Pancreas (tissue), 10 donors: ENCODE measurements at places on chromosomes 12 and 14. TPM values are rescaled to one million over a fixed set of nuclear protein-coding genes. Genes with fewer than 3 reads are reported as not detected.

GRCh38 chr12:103310546-103311270, 185.1 kb downstream of the C12orf42 start:
- no peak for DNase-seq
- no peaks in the 10 kb centered on the region for H3K36me3 ChIP-seq
- no peaks in the 10 kb centered on the region for H3K4me1 ChIP-seq
- H3K27ac ChIP-seq: no peak overlapping the region
- H3K27me3 ChIP-seq: no peaks in the 10 kb centered on the region

DNA sequence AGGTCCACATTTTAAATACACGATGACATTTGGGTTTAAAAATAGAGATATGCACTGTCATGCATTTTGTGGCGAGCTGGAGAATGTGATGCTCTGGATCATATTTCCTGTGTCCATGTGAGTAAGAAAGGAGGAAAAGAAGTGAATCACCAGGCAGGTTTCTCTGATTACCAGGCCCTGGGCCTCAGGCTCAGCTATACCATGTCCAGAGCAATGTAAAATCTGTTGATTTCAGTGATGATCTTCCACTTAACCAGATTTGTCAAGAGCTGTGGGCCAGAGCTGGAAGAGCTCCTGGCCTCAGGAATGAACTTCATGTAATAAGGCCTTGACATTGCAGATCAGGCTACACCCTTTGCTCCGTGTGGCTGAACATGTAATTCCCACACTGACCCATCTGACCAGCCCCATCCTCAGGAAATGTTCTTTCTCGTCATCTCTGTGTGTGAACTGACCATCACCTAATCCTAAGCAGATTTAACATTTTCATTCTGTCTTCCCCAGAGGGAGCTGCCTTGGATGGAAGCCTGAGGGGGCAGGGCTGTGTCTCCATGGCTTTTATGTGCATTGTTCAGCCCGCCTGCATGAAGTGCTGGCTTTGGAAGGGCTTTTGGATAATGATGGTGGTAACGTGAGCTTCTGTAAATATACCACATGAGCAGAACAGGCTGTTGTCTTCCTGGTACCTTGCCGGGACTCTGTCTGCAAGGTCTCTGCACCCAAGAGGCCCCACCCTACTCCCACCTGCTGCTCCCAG, 54.5 kb downstream of the CRACR2A start:
- no peaks in the 10 kb centered on the region for H3K36me3 ChIP-seq
- H3K27me3 ChIP-seq: no peaks in the 10 kb centered on the region
- no peak overlapping the region for H3K27ac ChIP-seq
- no peaks in the 10 kb centered on the region for H3K4me1 ChIP-seq
- H3K4me3 ChIP-seq: no peak overlapping the region
- DNase-seq: no peak

DNA sequence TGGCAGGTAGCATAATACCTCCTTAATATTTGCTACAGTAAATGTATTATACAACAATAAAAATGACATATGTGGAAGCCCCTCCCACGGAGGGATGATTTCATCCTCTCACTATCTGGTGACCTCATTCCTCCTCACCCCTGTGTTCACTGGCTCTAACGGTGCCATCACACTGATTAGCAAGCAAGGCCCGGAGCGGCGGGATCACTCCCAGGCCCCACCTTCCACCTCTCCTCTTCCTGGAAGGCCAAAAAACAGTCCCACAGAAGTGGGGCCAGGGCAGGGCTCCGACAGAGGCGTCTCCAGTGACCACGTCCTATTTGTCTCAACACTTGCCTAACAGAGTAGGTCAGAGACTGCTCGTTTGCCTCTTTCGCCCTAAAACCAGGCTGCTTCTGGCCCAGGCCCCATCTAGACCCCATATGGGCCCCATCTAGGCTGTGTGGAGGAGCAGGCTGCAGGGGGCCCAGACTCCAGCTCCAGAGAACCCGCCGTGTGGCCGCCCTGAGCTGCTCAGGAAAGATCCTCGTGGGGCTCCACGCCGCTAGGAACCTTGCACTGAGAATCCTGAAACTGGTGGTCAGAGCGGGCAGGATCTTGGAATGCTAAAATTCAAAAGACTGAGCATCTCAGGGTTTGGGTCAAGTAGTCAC, 3.7 kb downstream of the SELPLG start:
- H3K27me3 ChIP-seq: no peaks in the 10 kb centered on the region
- H3K27ac ChIP-seq: no peak overlapping the region
- no peak for DNase-seq
- no peaks in the 10 kb centered on the region for H3K36me3 ChIP-seq

- no peaks in the 10 kb centered on the region for H3K36me3 ChIP-seq
- no peaks in the 10 kb centered on the region for H3K27me3 ChIP-seq
- no peak overlapping the region for H3K27ac ChIP-seq
- no peaks in the 10 kb centered on the region for H3K4me1 ChIP-seq
- DNase-seq: no peak
Observed at GRCh38 chr12:33245434-33245833, 194.2 kb downstream of the SYT10 start.

- no peaks in the 10 kb centered on the region for H3K36me3 ChIP-seq
- H3K4me1 ChIP-seq: no peaks in the 10 kb centered on the region
- H3K27me3 ChIP-seq: no peaks in the 10 kb centered on the region
- no peak overlapping the region for H3K4me3 ChIP-seq
- H3K27ac ChIP-seq: no peak overlapping the region
- no peak for DNase-seq
Observed at GRCh38 chr14:96249029-96249428, 7.0 kb upstream of the BDKRB1 start.

DNA sequence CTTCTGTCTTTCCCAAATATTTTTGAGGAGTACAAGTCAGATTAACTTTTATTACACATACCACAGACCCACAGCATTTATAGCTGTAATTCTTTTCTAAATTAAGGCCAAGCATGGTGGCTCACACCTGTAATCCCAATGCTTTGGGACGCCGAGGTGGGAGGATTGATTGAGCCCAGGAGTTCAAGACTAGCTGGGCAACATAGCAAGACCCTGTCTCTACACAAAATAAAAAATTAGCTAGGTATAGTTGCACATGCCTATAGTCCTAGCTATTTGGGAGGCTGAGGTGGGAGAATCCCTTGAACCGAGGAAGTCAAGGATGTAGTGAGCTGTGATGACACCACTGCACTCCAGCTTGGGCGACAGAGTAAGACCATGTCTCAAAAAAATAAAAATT, 7.0 kb downstream of the DUSP16 start:
- H3K36me3 ChIP-seq: peaks cover 9% of the 10 kb centered on the region
- no peak overlapping the region for H3K27ac ChIP-seq
- H3K4me1 ChIP-seq: peaks cover 10% of the 10 kb centered on the region
- H3K27me3 ChIP-seq: no peaks in the 10 kb centered on the region
- no peak for DNase-seq
- no peak overlapping the region for H3K4me3 ChIP-seq

PLBD1 gene
- 35.4 TPM for total RNA-seq
